Mucosa of gallbladder (tissue), 1 donor: ENCODE measurements at places on chromosomes 3 and 15. TPM values are rescaled to one million over a fixed set of nuclear protein-coding genes. Genes with fewer than 3 reads are reported as not detected.

GXYLT2 gene
- total RNA-seq: 12.1 TPM

DYNLT2B gene
- 9.8 TPM for total RNA-seq

TRIM59 gene
- total RNA-seq: 5.6 TPM

SLC28A2 gene
- total RNA-seq: 86.6 TPM

TLR9 gene
- 1.4 TPM for total RNA-seq

BHLHE40 gene
- 56.5 TPM for total RNA-seq

DNA sequence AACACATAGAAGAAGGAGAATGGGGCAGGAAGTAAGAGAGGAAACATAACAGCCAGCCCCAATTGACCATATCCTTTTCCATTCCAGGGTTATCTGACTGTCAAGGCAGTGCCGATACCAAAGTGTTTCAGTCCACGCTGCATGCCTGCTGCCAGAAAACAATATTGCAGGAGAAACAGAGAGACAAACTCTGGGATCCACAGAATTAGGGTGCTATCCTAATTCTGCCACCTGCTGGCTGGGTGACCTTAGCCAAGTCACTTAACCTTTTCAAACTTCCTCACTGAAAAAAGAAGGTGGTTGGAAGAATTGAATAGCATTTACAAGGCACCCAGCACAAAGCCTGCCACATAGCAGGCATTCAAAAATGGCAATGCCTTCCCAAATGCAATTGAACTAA lies 32.0 kb downstream of the GLB1 start:
- DNase-seq: no peak

- DNase-seq: no peak
Observed at GRCh38 chr3:191085091-191085490, 114.0 kb upstream of the OSTN start.

DNA sequence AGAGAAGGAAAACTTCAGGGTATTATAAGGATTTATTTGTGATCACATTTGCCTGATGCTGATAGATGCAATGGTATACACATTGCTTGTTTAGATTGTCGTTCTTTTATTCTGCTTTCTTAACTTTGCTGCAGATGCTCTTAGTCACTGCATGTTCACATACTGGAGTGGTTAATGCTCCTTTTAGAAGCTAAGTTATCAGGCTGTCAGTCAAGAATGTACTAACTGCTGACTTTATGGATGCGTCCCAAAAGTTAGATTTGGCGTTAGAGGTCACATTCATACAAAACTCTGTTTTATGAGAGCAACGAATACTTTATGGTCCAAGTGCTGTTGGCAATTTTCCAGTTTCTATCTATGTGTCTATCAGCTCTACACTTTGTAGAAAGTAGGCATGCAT lies 160.7 kb downstream of the BBX start:
- no peak for DNase-seq

GRCh38 chr3:74435631-74436030 lies 178.8 kb downstream of the CNTN3 start:
- DNase-seq: no peak

- peak; percentile 38 for DNase-seq
Observed at GRCh38 chr15:68819495-68820294, 1.0 kb downstream of the ANP32A start.

GRCh38 chr3:109269577-109270275 lies 46.6 kb downstream of the DPPA2 start:
- no peak for DNase-seq

DNA sequence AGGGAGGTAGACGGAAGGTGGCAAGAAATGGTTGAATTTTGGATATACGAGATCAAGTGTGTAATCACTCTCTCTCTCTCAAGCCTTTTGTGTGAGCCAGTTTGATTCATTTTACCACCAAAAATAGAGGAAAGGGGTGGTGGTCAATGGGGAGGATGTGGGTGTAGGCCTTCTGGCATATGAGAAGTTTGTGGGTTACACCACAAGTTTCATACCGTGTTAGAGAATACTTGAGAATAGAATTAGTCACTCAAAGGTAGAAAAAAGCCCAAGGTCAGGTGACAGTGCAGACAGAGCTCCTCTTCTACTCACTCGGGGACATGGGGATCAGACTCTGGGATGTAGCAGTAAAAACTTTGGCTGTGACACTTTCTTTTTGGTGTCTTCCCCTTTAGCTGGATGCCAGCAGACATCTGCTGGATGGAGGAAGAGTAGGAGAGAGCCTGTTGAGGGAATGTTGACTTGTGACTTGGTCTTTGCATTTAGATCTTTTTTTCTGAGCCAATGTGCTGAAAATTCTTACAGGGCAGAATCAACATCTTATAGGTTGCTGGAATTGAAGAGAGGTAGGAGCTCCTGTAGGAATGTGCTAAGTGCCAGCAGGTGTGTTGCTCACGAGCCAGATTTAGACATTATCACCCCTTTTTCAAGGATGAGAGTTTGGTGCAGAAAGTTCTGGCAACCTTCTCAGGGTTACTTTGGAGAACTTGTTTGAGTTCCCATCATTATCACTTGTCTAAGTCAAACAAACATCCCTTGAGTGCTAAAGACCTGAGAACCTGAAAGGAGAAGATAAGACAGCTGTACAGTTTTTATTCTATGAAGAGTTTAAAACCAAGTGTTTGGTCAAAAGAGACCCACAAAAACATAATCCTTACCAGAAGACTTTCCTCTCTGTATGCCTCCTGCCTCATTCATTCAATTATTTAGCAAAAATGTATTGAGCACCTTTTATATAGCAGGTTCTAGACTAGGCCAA lies 43.9 kb upstream of the RYK start:
- no peak for DNase-seq

DNA sequence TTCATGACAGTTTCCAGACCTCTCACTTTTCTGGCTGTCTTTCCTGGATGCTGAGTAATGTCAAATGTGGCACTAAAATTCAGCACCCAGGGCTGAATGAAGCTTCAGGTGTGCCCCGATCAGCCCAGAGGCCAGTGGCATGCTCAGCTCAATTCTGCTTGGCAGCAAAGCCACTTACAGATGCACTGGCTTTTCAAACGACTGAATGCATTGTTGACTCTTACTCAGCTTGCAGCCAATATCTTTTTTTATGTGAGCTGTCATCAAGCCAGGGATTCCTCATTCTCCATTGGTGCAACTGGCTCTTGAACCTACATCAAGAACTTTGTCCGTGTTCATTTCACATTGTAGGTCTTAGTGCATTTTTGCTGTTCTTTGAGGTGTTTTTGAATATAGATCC lies 60.7 kb downstream of the ZDHHC19 start:
- no peak for DNase-seq

DNA sequence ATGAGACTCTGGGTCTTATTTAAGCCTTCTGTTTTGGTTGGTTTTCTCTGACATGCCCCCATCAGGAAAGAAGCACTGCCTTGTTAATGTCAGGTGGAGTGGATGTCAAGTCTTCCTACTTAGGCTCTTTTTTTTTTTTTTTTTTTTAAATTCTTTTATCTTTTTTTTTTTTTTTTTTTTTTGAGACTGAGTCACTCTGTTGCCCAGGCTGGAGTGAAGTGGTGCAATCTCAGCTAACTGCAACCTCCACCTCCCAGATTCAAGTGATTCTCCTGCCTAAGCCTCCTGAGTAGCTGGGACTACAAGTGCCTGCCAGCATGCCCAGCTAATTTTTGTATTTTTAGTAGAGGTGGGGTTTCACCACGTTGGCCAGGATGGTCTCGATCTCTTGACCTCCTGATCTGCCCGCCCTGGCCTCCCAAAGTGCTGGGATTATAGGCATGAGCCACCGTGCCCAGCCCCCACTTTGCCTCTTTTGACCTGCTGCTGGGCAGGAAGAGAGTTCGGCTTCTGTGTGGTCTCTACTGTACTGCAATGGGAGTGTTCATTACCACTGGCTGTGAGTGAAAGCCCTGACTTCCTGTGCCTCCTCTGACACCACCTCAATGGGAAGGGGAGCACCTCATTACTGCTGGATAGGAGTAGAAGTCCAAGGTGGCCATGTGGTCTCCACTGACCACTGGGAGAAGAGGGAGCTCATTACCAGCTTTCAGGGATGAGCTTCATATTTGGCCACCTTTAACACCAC lies 10.9 kb downstream of the CTDSPL start:
- no peak for DNase-seq

DNA sequence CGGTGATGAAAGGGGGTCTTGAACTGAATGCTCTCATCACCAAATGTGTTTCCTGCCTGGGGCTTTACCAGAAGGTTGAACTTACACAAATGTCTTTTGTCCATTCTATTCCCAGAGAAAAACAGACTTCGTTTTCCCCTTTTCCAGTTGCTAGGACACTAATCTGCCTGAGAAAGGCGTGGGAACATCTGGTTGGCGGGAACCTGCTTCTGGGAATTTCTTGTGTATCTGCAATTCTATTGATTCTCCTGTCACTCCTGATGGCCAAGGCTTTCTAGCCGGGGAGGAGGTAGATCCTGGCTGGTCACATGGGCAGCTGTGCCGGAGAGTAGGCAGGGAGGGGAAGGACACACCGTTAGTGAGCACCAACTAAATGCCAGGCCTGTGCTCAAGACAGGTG lies 31.1 kb upstream of the CCDC174 start:
- no peak for DNase-seq

DNA sequence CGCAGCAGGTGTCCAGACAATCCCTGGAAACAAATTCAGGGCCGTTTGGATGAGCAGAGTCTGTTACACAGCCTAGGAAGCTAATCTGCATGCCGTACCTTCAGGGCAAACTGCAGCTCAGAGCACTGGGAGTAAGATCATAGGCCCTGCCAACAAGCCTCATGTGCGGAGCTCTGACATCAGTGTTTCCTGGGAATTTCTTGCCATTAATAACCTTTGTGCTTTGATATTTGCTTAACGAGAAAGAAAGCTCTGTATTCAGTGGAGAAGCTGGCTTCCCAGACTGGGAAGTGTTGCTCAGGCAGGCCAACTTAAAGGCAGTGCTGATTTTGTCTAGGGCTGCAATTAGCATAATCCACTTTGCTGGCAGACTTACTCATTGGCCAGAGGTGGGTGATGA lies 116.1 kb upstream of the KLHL25 start:
- no peak for DNase-seq

GRCh38 chr3:29426302-29427226 lies 145.7 kb downstream of the RBMS3 start:
- no peak for DNase-seq

GRCh38 chr15:80059786-80060355 lies 395 bp downstream of the ZFAND6 start:
- DNase-seq: peak; percentile 32
